Gastrocnemius medialis (tissue), 4 donors: ENCODE measurements at places on chromosomes 1 and 21. TPM values are rescaled to one million over a fixed set of nuclear protein-coding genes. Genes with fewer than 3 reads are reported as not detected.

GLMN gene
- 2.6 TPM for total RNA-seq

ZNF692 gene
- total RNA-seq: 13.3 TPM

LAX1 gene
- total RNA-seq: 0.19 TPM

GJA4 gene
- 24.8 TPM for total RNA-seq

DNA sequence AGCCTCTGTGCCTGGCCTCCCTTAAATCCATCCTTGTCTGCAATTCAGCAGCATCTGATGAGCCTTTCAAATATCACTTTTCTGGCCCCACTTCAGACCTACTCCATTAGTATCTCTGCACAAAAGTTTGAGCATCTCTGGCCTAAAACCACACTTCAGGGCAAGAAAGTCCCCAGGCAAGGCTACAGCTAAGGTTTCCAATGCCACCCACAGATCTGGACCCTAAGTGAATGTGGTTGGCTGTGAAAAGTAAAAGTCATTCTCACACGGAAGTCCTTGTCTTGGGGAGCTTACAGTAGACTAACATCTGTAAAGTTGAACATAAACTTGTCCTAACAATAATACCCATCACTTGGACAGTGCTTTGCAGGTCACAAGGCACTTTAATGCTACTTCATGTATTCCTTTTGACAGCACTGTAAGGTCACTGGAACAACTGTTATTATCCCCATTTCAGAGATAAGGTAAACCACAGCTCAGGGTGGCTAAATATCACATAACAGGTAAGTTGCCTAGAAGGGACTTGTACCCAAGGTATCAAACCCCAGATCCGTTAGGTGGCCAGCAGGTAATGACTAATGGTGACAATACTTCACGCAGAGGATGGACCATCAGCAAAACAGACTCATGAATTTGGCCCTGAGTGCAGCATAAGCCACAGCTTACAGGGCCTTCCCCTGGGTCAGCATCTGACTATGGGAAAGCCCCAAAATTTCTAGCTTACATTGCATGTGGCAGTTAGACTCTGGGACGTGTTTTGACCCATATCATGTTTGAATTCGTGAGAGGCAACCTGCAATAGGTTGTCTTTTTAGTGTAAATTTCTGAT lies 356.0 kb downstream of the HHAT start:
- no peak overlapping the region for H3K27ac ChIP-seq
- H3K36me3 ChIP-seq: no peaks in the 10 kb centered on the region
- H3K27me3 ChIP-seq: no peaks in the 10 kb centered on the region
- H3K4me3 ChIP-seq: no peak overlapping the region

DNA sequence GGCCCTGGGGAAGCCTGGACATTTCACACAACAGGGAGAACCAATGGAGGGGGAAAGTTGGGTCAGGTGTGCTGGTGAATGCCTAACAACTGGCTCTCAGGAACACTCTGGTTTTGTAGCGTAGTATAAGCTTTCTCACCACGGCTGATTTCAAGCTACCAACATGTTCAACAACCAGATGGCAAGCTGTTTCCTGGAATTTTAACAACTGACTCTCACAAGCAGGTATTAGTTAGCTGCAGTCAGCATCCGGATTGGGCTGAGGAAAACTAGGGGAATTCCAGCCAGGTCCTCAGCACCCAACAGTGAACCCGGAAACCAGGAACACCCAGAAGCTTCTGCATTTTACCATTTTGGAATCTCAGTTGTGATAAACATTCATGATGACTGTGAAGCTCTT lies 162.3 kb upstream of the CAMK1G start:
- DNase-seq: no peak
- no peaks in the 10 kb centered on the region for H3K27me3 ChIP-seq
- H3K36me3 ChIP-seq: no peaks in the 10 kb centered on the region
- H3K4me3 ChIP-seq: no peak overlapping the region
- no peaks in the 10 kb centered on the region for H3K4me1 ChIP-seq

GRCh38 chr1:63321066-63321784 lies 1.1 kb upstream of the FOXD3 start:
- H3K4me3 ChIP-seq: no peak overlapping the region
- DNase-seq: no peak
- H3K4me1 ChIP-seq: peaks cover 21% of the 10 kb centered on the region

- H3K36me3 ChIP-seq: no peaks in the 10 kb centered on the region
- peaks cover 2% of the 10 kb centered on the region for H3K27me3 ChIP-seq
- DNase-seq: no peak
- no peak within 1 kb of the TSS for H3K27ac ChIP-seq
- no peaks in the 10 kb centered on the region for H3K4me1 ChIP-seq
These were observed at the start of gene UBASH3A for GRCh38 chr21:42403611-42404231. TSS of gene UBASH3A (plus strand) at chr21:42403902. CDS start at chr21:42403946, 44 bp downstream.

DNA sequence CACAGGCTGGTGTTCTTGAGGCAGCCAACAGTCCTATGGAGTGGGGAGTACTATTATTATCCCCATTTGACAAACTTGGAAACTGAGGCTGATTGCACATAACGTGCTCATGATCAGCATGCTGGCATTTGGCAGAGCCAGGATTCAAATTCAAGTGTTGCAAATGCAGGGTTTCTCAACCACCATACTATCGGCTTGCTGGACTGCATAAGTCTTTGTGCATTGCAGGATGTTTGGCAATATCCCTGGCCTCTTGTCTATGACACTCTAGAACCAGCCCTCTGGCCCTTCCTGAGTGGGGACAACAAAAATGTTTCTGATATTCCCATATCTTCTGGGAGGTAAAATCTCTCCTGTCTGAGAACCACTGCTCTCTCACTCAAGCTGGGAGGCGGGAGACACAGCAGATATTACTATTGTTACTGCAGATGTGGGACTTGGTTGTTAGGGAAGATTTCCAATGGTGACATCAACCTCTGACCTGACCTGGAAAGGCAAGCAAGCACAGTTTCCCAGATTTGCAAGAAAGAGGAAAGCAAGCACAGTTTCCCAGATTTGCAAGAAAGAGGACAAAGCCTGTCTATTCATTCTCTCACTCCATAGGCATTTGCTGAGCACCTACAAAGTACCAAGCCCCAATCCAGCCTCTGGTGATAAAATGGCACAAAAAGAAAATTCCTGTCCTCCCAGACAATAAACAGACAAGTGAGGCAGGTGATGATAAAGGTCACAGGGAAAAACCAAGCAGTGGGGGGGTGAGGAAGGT lies 1.0 kb upstream of the AADACL3 start:
- no peak overlapping the region for H3K27ac ChIP-seq
- no peaks in the 10 kb centered on the region for H3K4me1 ChIP-seq
- H3K4me3 ChIP-seq: no peak overlapping the region
- H3K36me3 ChIP-seq: no peaks in the 10 kb centered on the region

DNA sequence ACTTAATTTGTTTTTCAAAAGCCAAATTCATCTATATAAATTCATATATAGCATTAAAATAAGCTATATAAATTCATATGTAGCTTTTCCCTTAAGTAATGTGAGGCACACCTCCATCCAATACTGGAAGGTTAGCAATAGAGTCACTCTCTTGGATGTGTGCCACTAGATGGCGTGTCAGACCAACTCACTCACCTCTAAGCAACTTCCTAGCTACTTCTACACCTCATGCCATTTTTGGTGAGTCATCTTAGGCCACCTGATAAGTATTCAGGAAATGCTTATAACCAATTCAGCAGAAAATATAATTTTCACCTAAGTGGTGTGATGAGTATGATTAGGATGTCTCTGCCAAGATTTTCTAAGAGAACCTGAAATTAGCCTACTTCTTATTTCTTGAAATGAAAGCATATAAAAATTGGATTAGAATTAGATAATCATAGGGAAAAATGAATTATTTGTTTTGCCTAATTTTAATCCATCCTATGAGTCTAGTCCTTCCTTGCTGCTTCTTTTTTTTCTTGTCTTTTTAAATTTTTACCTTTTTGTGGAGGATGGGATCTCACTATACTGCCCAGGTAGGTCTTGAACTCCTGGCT lies 34.4 kb upstream of the TADA1 start:
- H3K27me3 ChIP-seq: no peaks in the 10 kb centered on the region
- DNase-seq: peak; percentile 53
- no peak overlapping the region for H3K4me3 ChIP-seq
- no peak overlapping the region for H3K27ac ChIP-seq

DNA sequence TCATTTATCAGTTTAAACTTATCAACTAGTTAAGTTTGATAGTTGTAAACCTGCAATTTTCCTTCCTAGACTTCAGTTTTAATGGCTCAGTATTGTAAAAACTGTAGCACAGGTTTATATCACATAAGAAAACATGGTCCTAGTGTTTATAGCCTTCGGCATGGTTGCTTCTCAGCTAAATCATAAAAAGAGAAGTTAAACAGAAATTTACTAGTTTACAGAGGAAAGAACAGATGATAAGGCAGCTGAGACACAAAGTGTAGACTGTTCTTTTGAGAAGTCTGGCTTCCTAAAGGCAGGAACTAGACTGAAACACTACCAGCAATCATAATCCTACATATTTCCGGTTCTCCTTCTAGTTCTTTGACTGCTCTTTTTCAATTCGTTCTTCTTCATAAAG lies 39.8 kb downstream of the WNT2B start:
- no peak for DNase-seq
- no peak overlapping the region for H3K4me3 ChIP-seq
- no peaks in the 10 kb centered on the region for H3K27me3 ChIP-seq
- H3K36me3 ChIP-seq: peaks cover 10% of the 10 kb centered on the region

DNA sequence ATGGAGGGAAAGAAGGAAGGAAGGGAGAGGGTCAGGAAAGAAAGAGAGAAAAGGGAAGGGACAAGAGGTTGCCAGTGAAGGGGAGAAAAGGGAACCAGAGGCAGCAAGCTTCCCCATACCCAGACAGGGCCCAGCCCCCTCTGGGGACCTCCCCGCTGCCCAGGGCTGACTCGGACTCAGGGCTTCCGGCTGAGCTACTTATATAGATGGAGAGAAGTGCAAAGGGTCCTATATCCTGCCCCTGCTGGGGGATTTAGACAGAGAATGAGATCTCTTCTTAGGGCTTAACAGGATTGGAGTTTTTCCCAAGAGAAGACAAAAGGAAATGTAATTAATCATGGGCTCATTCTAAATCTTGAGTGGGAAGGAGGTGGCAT lies at the start of gene ETV3L:
Gene ETV3L, minus strand, starts transcription at position 176 of the 377 bp plus-strand sequence. CDS start 285 bp downstream, outside the sequence.
- H3K36me3 ChIP-seq: no peaks in the 10 kb centered on the region
- H3K27ac ChIP-seq: no peak within 1 kb of the TSS

GRCh38 chr1:21966247-21967000 lies 10.4 kb upstream of the CELA3B start:
- H3K27ac ChIP-seq: no peak overlapping the region
- no peak for DNase-seq
- H3K4me1 ChIP-seq: no peaks in the 10 kb centered on the region
- H3K36me3 ChIP-seq: no peaks in the 10 kb centered on the region
- no peak overlapping the region for H3K4me3 ChIP-seq
- H3K27me3 ChIP-seq: no peaks in the 10 kb centered on the region
